ENCODE measurements at places on chromosomes 2 and 18. TPM values are rescaled to one million over a fixed set of nuclear protein-coding genes. Genes with fewer than 3 reads are reported as not detected.

DNA sequence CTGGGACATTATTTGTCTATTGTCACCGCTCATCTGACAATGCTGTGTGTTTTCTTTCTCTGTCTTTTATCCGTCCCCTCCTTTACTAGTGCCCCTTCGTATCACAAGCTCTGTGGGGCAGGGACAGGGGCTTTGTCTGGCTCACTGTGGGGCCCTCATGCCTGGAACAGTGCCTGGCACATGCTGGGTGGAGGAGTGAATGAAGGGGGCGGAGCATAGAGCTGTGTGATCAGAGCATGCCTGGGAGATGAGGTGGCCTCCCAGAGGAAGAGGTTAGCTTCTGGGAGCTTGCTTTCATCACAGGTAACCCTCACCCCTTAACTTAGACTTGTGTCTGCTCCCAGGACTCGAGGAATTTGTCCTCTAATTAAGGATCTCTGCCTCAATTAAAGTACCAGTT, 16.4 kb downstream of the MTCL1 start:
- DNase-seq = no peak

GRCh38 chr18:49949951-49950395, 136.6 kb upstream of the ACAA2 start:
- DNase-seq = no peak

GRCh38 chr2:238803996-238804870, 43.7 kb upstream of the TWIST2 start:
- no peak for DNase-seq

DNA sequence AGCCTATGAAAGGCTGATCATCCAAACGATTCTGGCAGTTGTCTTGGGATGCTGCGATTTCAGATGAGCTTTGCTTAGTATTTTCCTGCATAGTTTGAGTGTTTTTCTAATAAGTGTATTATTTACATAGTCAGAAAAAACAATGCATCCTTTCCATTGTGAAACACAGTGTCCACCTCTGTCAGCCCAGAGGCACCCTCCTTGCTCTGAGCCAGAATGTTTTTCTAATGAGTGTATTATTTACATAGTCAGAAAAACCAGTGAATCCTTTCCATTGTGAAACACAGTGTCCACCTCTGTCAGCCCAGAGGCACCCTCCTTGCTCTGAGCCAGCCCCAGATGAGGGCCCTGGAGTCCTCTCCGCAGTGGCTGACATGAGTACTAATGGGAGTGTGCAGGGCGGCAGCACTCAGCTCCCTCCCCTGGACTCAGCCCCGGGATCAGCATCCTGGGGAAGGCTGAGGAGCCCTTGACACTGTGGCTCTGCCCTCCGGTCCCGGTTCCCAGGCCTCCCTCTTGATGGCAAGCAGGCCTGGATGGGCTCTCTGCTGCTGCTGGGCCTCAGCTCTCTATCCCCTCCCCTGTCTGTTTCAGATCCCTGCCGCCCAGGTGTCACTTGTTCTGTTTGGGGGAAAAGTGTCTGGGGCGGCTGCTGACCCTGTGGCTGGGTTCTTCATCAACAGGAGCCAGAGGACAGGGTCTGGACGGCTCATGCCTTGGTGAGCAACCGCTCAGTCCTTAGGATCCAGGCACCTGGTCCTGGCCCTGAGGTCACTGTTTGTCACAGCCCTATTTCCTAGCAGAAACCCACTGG, 5.9 kb downstream of the MFSD2B start:
- DNase-seq = no peak

GRCh38 chr2:229445501-229446211, 174.6 kb upstream of the PID1 start:
- no peak for DNase-seq

DNA sequence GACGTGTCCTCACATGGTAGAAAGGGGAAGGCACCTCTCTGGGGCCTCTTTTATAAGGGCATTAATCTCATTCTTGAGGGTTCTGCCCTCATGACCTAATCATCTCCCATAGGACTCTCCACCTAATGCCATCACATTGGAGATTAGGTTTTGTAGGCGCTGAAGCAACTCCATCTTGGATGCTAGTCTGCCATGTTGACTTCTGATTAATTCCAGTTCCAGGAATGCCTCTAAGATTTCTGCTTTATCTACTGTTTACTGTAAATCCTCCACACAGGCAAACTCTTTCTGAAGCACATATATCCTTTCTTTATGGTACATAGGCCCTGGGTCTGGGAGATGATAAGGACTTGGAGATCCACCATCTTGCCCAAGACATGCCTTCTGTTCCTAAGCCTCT, 49.3 kb upstream of the YWHAQ start:
- no peak for DNase-seq

GREB1 gene
- 5.4 TPM for total RNA-seq

DNA sequence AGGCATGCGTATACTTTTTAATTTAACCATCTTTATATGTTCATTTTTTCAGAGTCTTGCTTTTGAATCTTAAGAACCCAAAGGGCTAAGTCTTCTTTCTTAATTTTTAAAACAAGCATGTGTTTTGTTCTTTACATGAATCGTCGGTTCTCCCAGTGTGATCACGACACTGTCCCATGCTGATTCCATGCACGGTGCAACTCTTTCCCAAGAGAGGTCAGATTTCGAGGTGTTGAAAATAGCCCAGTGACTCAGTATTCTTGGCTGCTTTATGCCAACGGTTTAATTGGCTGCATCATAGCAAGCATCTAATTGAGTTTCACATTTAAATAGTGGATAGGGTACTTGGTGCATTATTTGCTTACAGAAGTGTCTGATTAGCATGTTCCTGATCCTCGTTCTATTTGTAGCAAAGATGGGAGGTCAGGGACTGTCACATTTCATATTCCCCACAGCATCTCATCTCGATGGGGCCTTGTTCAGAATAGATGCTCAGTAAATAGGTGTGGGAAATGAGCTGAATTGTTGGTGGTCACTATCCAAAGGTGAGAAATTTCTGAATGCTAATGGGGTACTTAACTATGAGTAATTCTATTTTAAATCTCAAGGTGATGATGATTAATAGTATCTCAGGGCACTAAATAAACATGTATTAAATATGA, 2.8 kb downstream of the NPAS2 start:
- DNase-seq = no peak

- no peak for DNase-seq
These were observed 30.0 kb downstream of the HJURP start for GRCh38 chr2:233824373-233824772.

Data from breast epithelium (tissue), 4 donors.